Osteoblast (primary cell): ENCODE measurements at places on chromosomes 11 and 22.

- no peak for DNase-seq
Observed at GRCh38 chr11:16154715-16155396, 201.5 kb downstream of the SOX6 start.

DNA sequence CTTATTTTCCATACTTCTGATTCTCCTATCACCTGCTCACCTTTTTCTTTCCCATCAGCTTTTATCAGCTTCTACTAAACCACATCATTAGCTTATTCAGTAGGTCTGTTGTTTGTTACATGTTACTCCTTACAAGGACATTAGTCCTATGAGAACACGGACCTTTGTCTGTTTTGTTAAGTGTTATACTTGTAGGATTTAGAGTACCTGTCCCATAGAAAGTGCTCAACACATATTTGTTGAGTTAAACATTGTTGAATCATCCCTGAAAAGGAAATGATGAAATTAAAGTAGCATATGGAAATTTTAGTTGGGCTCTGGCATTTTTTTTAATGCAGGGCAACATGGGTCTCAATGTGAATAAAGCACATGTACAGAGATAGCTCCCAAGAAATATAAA, 222.1 kb upstream of the CARD18 start:
- no peak for DNase-seq

DNA sequence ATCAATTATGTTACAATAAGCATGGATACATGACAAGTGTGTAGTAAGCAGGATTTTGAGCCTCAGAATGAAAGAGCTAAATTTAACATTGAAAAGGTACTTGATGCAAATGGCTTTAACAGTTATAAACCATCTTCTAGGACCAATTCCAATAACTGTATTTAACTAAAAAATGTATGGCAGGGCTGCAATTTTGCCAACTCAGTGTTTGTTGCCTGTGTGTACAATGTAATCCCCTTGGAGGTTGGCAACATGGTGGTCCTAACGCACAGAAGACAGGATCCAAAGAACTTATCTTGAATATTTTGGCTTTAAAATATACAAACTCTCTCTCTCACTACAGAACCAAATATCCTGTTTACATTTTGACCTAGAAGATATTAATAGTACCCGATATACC, 2314.1 kb downstream of the LRRC4C start:
- DNase-seq: no peak

DNA sequence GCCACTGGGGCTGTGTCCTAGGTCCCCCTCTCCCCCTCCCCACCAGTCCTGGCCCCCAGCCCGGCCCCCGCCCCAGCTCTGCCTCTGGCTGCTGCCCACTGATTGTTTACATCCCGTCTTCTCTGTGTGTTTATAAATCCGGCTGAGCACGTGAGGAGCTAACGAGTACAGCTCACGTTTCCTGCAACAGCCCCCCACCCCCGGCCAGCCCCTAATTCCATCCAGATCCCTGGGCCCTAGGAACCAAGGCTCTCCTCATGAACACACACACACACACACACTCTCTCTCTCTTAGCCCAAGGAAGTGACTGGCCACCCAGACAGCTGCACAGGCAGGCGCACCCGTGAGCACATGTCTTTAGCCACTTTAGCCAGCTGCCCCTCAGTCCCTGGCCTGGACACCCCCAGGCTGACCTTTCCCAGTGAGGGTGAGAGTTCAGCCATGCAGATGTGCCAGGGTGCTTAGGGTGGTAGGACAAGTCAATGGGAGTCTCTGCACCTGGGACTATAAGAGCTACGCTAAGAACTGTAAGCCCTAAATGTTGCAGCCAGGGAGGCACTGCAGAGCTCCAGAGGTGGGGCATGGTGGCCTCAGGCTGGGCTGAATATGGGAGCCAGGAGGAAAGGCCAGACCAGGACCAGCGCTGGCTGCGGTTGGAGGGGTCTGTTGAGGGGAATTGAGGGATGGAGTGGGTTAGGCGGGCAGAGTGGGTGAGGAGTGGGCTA, 2.9 kb downstream of the CLCF1 start:
- peak; percentile 94 for DNase-seq

GRCh38 chr11:117716521-117717440, 80.2 kb downstream of the DSCAML1 start:
- DNase-seq: no peak

DNA sequence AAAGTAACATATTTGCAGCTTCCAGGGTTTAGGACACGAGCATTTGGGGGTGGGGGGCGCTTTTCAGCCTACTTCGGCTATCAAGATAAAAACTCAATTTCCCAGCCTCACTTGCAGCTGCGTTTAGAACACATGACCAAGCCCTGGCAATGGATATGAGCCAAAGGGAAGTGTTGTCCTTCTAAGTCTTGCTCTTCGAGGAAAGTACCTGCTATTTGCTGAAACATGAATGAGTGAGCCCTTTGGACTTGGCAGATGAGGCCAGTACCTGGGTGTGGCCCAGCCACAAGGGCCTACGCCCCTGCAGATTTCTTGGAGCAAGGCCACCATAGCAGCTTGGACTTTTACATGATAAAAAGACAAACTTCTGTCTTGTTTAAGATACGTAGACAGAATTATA, 60.2 kb upstream of the SORL1 start:
- DNase-seq: no peak

GRCh38 chr22:35337932-35338331, 38.2 kb downstream of the TOM1 start:
- peak; percentile 71 for DNase-seq

DNA sequence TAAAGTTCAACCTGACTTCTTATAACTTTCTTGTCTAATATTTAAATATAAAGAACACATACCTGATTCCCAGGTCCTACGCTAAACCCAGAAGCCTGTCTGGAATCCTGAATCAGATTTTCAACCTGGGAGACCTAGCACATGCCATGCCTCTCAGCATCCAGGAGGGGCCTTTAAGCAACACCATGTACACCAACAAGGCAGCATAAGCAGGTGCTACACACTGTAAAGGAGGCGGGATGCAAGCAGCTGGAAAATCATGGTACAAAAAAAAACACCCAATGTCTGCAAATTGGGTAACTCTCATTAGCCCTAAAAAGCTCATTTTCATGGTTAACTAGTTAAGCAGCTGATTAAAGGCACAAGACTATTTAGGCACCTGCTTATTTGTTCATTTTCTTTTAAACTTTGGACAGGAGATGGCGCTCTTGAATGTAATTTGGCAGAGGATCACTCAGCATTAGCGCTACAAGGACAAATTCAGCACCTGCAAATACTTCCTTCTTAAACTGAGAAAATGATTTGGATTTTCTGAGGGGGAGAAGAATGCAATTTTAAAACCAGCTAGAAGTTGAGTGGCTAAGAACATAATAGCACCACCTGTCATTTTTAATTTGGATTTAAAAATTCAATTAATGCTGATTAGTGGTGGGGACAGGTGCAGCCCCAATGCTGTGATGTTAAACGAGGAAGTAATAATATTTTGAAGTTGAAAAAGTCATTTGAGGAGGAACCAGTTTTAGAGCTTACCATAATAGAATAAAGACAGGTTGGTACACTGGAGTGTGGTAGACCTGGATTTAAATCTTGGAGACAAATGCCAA, 104.0 kb downstream of the FAR1 start:
- peak; percentile 50 for DNase-seq

GRCh38 chr11:18374956-18375355, 19.4 kb upstream of the LDHA start:
- DNase-seq: no peak

DNA sequence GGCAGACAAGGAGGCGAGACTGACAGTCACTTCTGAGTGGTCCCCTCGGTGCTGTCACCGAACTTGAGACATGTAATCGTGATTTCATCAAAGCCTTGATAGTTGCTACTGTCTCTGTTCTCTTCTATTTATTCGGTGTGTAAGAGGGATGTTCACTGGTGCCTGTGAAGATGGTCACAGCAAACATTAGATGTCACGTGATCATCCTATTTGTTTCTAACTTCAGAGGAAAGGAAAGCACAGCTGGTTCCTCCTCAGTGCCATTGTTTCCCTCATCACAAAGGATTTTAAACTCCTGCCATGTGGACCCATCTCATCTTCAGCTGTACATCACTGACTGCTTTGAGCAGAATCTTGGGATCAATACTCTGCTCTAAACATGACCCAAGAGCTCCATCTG, 73.1 kb upstream of the CLMP start:
- no peak for DNase-seq

- DNase-seq: no peak
Observed at GRCh38 chr11:11374358-11375148, 21.5 kb upstream of the CSNK2A3 start.

DNA sequence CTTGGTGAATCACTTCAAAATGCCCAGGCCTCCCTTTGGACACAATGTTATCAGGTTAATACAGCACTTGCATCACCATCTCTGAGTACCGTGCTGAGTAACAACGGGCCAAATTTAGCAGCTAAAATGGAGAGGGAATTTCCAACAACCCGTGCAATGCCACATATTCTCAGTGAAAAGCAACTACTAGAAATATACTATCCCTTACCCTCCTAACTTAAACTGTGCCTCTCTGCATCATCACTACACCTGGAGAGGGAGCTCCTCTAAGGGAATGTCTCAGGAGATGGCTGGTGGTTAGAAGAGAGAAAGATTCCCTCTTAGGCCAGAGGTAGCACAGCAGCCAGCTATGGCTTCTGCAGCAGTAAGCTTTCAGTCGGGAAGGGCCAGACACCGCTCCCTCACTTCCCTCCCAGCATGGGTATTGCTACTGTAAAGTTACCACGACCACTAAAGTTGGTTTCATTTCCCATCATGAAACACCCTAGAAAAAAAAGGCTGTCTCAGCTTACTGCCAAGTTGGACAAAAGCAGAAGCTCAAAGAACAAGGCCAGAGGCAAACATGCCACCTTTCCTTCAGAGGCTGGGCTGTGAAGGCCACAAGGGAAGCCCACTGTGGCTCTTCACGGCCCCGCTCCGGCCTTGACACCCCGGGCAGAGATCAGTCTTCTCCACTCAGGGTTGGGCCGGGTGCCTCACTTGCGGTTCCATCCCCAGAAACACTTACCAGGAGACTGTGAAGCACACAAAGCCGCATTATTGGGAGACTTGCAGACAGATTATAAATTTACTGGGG, 3.9 kb downstream of the MAML2 start:
- peak; percentile 85 for DNase-seq

DNA sequence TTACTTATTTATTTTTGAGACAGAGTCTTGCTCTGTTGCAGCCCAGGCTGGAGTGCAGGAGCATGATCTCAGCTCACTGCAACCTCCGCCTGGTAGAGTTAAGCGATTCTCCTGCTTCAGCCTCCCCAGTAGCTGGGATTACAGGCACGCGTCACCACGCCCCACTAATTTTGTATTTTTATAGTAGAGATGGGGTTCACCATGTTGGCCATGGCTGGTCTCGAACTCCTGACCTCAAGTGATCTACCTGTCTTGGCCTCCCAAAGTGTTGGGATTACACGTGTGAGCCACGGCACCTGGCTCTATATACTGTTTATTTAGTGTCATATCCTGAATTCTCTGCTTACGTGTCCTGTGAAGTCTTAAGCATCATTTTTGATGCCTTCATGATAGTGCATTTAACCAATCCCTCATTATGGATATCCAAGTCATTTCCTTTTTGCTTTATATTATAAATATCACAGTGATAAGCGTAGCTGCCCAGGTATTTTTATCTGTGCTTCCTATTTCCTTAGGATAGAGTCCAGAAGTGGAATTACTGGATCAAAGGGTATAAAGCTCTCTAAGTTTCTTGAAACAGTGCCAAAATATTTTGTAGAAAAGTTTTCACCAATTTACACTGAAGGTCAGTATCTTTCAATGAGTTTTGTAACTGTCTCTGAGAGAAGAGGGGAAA, 871 bp upstream of the SIDT2 start:
- no peak for DNase-seq

DNA sequence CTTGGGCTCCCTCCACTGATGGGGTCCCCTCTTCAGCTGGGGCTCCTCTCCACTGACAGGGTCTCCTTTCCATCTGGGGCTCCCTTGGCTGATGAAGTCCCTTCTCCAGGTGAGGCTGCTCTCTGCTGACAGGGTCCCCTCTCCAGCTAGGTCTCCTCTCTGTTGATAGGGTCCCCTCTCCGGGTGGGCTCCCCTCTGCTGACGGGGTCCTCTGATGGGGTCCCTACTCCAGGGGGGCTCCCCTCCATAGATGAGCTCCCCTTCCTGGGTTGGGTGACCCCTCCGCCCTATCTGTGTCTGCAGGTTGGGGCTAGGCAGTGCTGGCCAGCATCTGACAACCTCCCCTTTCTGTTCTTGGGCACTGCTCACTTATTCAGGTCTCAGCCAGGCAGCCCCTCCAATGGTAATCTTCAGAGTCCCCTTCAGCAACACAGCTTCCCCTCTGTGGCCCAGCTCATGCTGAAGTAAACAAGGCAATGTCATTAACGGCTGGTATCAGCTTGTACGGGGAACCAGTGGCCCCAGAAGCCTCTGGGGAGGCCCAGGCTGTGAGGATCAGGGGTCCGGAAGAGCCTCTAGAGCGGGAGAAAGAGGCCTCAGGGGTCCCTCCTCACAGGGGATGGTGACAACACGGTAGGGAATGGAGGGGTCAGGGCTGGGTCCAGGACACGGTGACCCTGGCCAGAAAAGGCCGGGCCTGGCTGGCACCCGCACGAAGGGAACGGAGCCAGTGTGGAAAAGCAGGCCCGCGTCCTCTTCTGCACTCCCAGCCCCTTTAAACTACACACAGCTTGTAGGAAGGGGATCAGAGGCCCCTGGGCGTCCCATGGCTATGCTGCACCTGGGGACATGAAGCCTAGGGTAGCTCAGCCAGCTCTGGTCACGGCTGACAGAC, 9.6 kb upstream of the CD81 start:
- peak; percentile 72 for DNase-seq

DNA sequence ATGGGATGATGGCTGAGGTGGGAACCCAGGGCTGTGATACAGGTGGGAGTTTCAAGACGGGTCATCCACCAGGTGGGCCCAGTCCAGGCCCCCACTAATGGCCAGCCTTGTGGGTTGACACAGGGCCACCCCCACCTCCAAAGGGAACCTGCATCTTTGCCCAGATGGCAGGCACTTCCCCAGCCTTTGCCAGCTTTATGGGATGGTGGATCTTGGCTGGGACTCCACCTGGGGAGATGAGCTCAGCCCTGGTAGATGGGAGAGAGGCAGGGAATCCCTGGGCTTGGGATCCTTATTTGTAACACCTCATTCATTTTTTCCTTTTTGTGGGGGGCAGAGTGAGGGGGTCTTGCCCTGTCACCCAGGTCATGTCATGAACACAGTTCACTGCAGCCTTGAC, 33.4 kb downstream of the CD82 start:
- peak; percentile 76 for DNase-seq

DNA sequence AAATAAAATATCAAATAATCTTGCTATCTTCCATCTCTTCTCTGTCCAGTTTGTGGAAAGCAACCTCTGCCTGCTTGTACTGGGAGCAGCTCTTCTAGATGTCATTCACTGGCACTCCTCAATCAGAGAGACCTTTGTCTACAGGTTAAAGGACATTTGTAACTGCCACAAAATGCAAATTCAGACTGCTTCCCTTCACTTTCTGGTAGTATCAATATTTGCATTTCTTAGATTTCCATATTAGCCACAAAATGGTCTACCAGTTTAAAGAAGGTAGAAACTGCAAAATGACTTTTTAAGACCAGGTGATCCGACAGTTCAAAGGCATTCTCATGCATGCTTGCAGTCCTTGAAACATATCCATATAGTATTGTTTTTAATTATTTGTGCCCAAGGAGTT, 51.7 kb upstream of the RCN1 start:
- DNase-seq: no peak
